Esophagus squamous epithelium (tissue), 5 donors: ENCODE measurements at places on chromosomes 7 and 10. TPM values are rescaled to one million over a fixed set of nuclear protein-coding genes. Genes with fewer than 3 reads are reported as not detected.

Gene BTRC
- total RNA-seq: 11.9 TPM

Gene WDR91
- total RNA-seq: 24.7 TPM

Gene SFRP5
- not detected for total RNA-seq

Gene USP6NL
- total RNA-seq: 56.4 TPM

Gene DDIT4
- 120 TPM for total RNA-seq

Gene CFTR
- not detected for total RNA-seq

Gene LIPF
- not detected for total RNA-seq

Gene LIPM
- total RNA-seq: not detected

Gene ATRNL1
- 0.64 TPM for total RNA-seq

Gene CTAGE8
- 4.2 TPM for total RNA-seq

Gene TAS2R3
- 3.2 TPM for total RNA-seq

Gene PGAM2
- total RNA-seq: 1.3 TPM

- no peaks in the 10 kb centered on the region for H3K27me3 ChIP-seq
- no peaks in the 10 kb centered on the region for H3K36me3 ChIP-seq
- H3K4me1 ChIP-seq: no peaks in the 10 kb centered on the region
- DNase-seq: no peak
- H3K4me3 ChIP-seq: no peak overlapping the region
Measured at GRCh38 chr7:91949221-91950009, 8.8 kb downstream of the AKAP9 start.

GRCh38 chr10:101779544-101780186, 3.6 kb downstream of the NPM3 start:
- DNase-seq: peak; percentile 17
- no peaks in the 10 kb centered on the region for H3K36me3 ChIP-seq

DNA sequence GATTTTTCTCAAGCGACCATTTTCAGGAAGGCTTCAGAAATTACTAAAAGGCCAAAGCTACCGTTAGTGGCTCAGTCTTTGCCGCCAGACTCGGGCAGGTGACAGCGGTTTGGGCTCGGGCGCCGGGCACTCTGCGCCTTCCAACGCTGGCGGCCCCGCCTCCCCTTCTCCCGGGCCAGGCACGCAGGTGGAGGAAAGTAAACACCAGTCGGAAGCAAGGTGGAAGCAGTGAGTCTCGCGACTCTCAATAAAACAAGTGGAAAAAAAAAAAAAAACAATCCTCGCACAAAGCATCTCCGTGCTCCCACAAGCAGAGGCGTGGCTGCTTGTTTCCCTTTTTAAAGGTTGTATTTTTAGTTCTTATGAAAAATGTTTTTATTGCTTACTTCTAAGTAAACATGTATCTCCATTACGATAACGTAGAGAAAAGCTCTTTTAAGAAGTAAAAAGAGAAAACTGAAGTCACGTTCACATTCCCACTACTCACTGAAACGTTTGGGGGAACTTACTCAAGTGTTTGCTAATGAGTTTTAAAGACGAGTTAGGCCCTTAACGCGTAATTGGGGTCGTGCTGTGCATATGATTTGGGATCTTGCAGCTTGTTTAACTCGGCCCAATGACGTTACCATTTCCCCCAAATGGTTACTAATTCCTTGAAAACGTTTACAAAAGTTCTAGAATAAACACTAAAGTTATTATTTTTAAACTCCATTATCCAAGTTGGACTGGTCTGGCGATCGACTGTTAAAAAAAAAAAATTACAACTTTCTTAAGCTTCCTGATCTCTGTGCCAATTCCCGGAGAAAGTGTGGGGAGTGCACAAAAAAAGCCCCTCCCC, 864 bp downstream of the CDCA7L start:
- peak overlapping the region; percentile 85 for H3K27ac ChIP-seq
- H3K4me1 ChIP-seq: peaks cover 5% of the 10 kb centered on the region
- no peaks in the 10 kb centered on the region for H3K36me3 ChIP-seq
- no peaks in the 10 kb centered on the region for H3K27me3 ChIP-seq

DNA sequence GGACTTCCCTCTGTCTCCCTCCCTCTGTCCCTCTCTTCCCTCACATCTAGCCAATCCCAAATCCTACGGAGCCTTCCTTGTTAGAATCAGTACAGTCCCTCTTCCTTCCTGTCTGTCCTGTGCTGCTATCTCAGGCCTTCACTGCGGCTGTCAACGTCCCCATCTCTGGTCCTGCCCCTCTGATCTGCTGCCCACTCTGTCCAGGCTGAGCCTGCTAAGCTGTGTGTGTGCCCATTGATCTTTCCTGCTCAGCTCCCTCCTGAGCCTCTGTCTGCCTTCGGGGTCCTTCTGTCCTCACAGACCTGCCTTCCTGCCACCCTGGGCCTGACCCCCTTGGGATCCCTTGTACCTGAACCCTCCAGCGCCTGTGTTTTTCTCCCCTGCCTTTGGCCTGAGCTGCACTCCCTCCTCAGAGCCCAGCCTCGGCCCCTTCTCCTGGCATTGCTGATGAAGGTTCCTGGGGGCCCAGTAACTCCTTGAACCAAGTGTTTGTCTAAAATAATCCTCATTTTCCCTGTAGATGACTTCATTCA, 182.1 kb upstream of the SHH start:
- no peak for DNase-seq
- no peaks in the 10 kb centered on the region for H3K27me3 ChIP-seq
- H3K36me3 ChIP-seq: no peaks in the 10 kb centered on the region
- no peaks in the 10 kb centered on the region for H3K4me1 ChIP-seq

- no peaks in the 10 kb centered on the region for H3K27me3 ChIP-seq
- H3K27ac ChIP-seq: no peak overlapping the region
- no peaks in the 10 kb centered on the region for H3K4me1 ChIP-seq
Measured at GRCh38 chr10:21055339-21056135, 158.4 kb upstream of the NEBL start.

GRCh38 chr7:12524794-12525386, 45.6 kb upstream of the SCIN start:
- no peaks in the 10 kb centered on the region for H3K27me3 ChIP-seq
- no peaks in the 10 kb centered on the region for H3K36me3 ChIP-seq
- H3K27ac ChIP-seq: no peak overlapping the region
- no peak for DNase-seq
- H3K4me1 ChIP-seq: no peaks in the 10 kb centered on the region

GRCh38 chr7:38934536-38934935, 25.5 kb upstream of the VPS41 start:
- DNase-seq: no peak
- H3K36me3 ChIP-seq: no peaks in the 10 kb centered on the region
- H3K27ac ChIP-seq: no peak overlapping the region
- H3K4me1 ChIP-seq: no peaks in the 10 kb centered on the region

GRCh38 chr7:127803626-127804025, 151.6 kb downstream of the SND1 start:
- no peaks in the 10 kb centered on the region for H3K4me1 ChIP-seq
- H3K27me3 ChIP-seq: no peaks in the 10 kb centered on the region
- no peaks in the 10 kb centered on the region for H3K36me3 ChIP-seq
- no peak for DNase-seq
- no peak overlapping the region for H3K4me3 ChIP-seq
- no peak overlapping the region for H3K27ac ChIP-seq

DNA sequence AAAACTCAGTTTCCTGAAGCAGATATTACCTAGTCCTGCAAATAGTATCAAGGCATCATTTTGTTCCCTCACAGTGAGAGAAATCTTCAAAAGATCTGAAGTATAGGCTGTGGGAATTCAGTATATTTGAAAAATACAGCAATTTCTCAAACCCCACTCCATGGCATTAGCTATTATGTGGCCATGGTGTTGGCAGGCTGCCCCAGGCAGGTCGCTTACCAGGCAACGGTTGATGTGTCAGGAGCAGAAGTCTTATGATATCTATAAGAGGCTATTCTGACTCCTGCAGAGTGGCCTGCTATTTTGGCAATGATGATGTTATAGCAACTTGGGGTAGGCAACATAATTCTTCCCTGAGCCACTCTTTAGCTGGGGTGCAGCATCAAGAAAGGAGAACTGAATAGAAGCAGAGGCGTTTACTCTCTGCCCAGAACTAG, 187.9 kb downstream of the PLXDC2 start:
- H3K4me3 ChIP-seq: no peak overlapping the region
- peak overlapping the region; percentile 70 for H3K27ac ChIP-seq
- H3K27me3 ChIP-seq: no peaks in the 10 kb centered on the region
- DNase-seq: no peak

DNA sequence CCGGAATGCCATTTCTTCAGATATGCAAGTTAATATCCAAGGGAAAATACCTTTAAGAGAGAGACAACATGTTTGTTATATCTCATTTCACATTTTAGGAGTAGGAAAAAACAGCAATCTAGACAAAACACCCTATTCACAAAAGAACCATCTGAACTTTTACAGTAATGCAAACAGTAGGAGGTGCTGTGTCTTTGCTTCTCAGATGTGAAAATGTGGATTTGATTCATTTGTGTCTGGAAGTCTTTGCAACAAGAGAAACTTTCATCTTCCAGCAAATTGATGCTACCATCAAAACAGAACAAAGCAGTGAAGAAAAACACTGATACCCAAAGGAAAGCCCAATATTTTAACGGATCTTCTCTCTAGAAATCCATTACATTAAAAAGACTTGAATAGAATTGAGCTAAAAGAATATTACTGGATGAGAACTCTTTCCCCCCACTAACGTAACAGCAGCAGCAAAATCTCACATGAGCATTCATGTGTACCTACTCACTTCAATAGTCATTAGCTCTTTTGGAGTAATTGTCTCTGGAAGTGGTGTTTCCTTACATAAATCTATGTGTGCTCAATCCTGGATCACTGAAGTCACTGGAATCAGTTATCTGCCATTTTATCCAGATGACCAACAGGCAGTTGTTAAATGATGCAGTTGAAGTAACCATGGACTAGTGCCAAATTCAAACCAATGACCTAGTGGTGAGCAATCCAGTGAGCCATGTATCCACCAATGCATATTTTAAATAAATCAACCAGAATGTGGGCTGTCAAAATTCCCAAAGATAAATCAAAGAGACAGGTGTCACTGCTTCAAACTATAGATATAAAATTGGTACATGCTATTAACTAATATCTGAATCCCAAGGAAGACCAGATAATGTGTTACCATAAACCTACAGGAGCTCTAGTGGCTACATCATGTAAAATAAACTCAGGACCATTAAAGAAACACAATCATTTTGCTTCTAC, 1.8 kb downstream of the SEMA3C start:
- H3K27me3 ChIP-seq: peaks cover 5% of the 10 kb centered on the region
- peak overlapping the region; percentile 55 for H3K4me3 ChIP-seq
- DNase-seq: no peak

- no peak overlapping the region for H3K4me3 ChIP-seq
- no peak for DNase-seq
Measured at GRCh38 chr7:11332865-11333228, 359.2 kb downstream of the PHF14 start.

GRCh38 chr7:121157885-121158590, 169.5 kb downstream of the CPED1 start:
- H3K36me3 ChIP-seq: no peaks in the 10 kb centered on the region
- no peaks in the 10 kb centered on the region for H3K4me1 ChIP-seq
- no peaks in the 10 kb centered on the region for H3K27me3 ChIP-seq
- DNase-seq: no peak

- DNase-seq: no peak
- H3K36me3 ChIP-seq: no peaks in the 10 kb centered on the region
- peaks cover 22% of the 10 kb centered on the region for H3K4me1 ChIP-seq
- H3K4me3 ChIP-seq: no peak overlapping the region
- H3K27me3 ChIP-seq: peaks cover 51% of the 10 kb centered on the region
- H3K27ac ChIP-seq: no peak overlapping the region
Measured at GRCh38 chr10:92844746-92845145, 3.6 kb upstream of the EXOC6 start.

- no peak overlapping the region for H3K27ac ChIP-seq
- no peak overlapping the region for H3K4me3 ChIP-seq
- no peak for DNase-seq
- no peaks in the 10 kb centered on the region for H3K27me3 ChIP-seq
- no peaks in the 10 kb centered on the region for H3K36me3 ChIP-seq
- H3K4me1 ChIP-seq: no peaks in the 10 kb centered on the region
Measured at GRCh38 chr10:11781114-11781513, 38.9 kb downstream of the ECHDC3 start.

- H3K27ac ChIP-seq: no peak overlapping the region
- no peaks in the 10 kb centered on the region for H3K27me3 ChIP-seq
- no peaks in the 10 kb centered on the region for H3K36me3 ChIP-seq
- peaks cover 8% of the 10 kb centered on the region for H3K4me1 ChIP-seq
- H3K4me3 ChIP-seq: no peak overlapping the region
- DNase-seq: no peak
Measured at GRCh38 chr10:104233817-104234216, 1.7 kb upstream of the CFAP43 start.

- H3K27me3 ChIP-seq: no peaks in the 10 kb centered on the region
- no peaks in the 10 kb centered on the region for H3K36me3 ChIP-seq
- DNase-seq: no peak
Measured at GRCh38 chr10:105473170-105473569, 832.1 kb downstream of the SORCS3 start.

DNA sequence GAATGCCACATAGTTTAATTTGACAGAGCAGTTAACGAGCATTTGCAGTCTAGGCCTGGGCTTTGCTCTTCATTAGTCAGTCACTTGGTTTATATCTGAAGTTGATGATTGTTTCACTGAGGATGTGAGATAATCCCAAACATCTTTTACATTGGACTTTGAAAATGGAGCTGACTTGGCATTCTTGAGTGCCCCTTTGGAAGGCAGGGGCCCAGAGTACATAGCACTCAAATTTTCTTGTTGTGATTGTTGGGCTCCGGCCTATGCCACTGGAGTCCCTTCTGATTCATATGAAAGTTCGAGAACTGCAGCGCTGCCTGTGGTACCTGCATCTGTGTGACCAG, 21.9 kb downstream of the DNAJB6 start:
- no peaks in the 10 kb centered on the region for H3K27me3 ChIP-seq
- no peak for DNase-seq
- H3K27ac ChIP-seq: no peak overlapping the region

- H3K4me3 ChIP-seq: no peak overlapping the region
- no peak overlapping the region for H3K27ac ChIP-seq
- no peaks in the 10 kb centered on the region for H3K36me3 ChIP-seq
- DNase-seq: no peak
Measured at GRCh38 chr10:5393529-5393928, 11.1 kb downstream of the TUBAL3 start.

GRCh38 chr7:56033671-56034432, 17.4 kb downstream of the PSPH start:
- no peaks in the 10 kb centered on the region for H3K36me3 ChIP-seq
- H3K27ac ChIP-seq: peak overlapping the region; percentile 52
- peak overlapping the region; percentile 59 for H3K4me3 ChIP-seq

DNA sequence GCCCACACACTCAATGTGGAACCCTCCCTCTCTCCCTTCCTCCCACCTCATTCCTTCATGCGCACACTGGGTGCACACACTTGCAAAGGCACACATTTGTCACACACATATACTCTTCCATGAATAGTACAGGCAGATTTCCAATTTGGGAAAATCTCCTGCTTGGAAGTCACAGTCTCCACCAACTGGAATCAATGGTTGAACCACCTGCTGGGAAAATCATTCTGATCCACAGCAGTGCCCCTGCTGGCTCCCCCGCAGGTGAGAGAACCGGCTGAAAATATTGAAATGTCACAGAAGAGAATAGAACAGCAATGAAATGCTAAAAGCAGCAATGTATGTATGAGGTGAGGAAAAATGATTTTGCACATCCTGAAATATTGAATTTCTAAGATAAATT, 232.7 kb downstream of the ADAM12 start:
- H3K4me1 ChIP-seq: no peaks in the 10 kb centered on the region
- no peaks in the 10 kb centered on the region for H3K36me3 ChIP-seq
- no peaks in the 10 kb centered on the region for H3K27me3 ChIP-seq
- H3K4me3 ChIP-seq: no peak overlapping the region
- no peak overlapping the region for H3K27ac ChIP-seq
- DNase-seq: no peak

GRCh38 chr10:14736600-14737081, 38.1 kb downstream of the FAM107B start:
- H3K27ac ChIP-seq: peak overlapping the region; percentile 59
- H3K27me3 ChIP-seq: no peaks in the 10 kb centered on the region
- no peak overlapping the region for H3K4me3 ChIP-seq
- DNase-seq: no peak
